ENCODE measurements at places on chromosomes 6 and 20. TPM values are rescaled to one million over a fixed set of nuclear protein-coding genes. Genes with fewer than 3 reads are reported as not detected.
A peak's percentile ranks its signal among the peaks of the same experiment; 100 is the strongest.

The PPIL6 gene
- not detected for total RNA-seq

The MBOAT1 gene
- total RNA-seq: 12.8 TPM

The CDH4 gene
- not detected for total RNA-seq

The GCLC gene
- 25.0 TPM for total RNA-seq

The GHRH gene
- not detected for total RNA-seq

- peak; percentile 62 for DNase-seq
- H3K36me3 ChIP-seq: no peaks in the 10 kb centered on the region
Measured at GRCh38 chr6:47308552-47309290, 984 bp downstream of the TNFRSF21 start.

DNA sequence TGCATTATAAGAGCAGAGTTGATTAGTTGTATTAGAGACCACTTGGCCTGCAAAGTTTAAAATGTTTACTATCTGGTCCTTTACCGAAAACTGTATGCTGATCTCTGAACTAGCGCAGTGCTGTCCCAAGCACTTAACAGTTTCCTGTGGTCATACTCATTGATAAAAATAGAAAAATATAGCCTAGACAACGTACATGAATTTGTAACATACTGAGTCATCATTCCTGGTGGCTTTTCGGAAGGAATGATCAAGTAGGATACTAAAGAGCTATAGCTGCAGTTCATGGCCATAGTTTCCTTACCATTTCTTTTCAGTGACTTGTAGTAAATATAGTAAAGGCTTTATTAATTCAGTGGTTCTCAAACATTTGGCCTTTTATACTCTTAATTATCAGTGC is 18.4 kb downstream of the TTK start:
- no peaks in the 10 kb centered on the region for H3K4me1 ChIP-seq
- no peaks in the 10 kb centered on the region for H3K27me3 ChIP-seq
- DNase-seq: no peak
- H3K27ac ChIP-seq: no peak overlapping the region

- peak; percentile 76 for DNase-seq
- H3K4me1 ChIP-seq: no peaks in the 10 kb centered on the region
- no peak overlapping the region for H3K27ac ChIP-seq
- no peaks in the 10 kb centered on the region for H3K36me3 ChIP-seq
- no peaks in the 10 kb centered on the region for H3K27me3 ChIP-seq
Measured at GRCh38 chr20:6828794-6829423, 61.4 kb downstream of the BMP2 start.

GRCh38 chr6:131390322-131390721 is 182.7 kb upstream of the ARG1 start:
- no peak for DNase-seq
- H3K4me3 ChIP-seq: no peak overlapping the region
- peaks cover 6% of the 10 kb centered on the region for H3K4me1 ChIP-seq
- peaks cover 26% of the 10 kb centered on the region for H3K36me3 ChIP-seq
- H3K27ac ChIP-seq: no peak overlapping the region

DNA sequence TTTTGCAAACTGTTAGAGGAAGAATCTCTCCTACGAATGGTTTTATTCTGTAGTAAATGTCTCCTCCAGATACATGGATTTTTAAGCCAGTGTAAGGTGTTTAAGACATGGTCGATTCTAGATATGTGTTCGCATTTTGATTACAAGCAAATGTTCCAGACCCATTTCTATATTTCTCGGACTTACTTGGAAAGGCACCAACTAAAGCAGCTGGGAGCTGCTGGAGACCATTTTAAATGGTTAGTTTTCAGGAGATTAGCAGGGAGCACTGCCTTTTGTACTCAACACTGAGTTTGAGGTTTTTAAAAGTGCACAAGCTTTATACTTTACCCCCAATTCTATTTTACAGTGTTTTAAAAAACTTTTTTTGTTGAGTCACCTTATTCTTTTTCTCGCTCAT is 857.0 kb downstream of the KIF16B start:
- no peaks in the 10 kb centered on the region for H3K4me1 ChIP-seq
- no peak for DNase-seq
- no peak overlapping the region for H3K4me3 ChIP-seq
- H3K27me3 ChIP-seq: no peaks in the 10 kb centered on the region
- H3K27ac ChIP-seq: no peak overlapping the region

DNA sequence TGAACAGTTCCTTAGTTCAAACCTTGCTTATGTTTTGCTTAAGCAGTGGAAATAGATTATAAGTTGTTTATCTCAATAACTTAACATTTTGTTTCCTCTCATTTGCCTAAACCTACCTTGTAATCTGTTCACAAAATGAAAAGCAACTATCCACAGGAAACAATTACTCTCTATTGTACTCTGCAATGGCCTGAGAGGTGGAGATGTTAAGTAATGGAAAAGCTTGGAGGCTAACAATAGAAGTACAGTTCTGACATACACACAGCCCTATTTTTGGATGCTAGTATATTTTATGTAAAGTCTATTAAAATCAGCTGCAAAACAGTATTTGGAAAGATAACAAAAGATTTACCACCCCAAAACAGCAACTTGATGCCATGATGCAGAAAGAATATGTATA is 82.1 kb downstream of the TINAG start:
- no peaks in the 10 kb centered on the region for H3K27me3 ChIP-seq
- no peaks in the 10 kb centered on the region for H3K36me3 ChIP-seq
- DNase-seq: no peak
- no peak overlapping the region for H3K4me3 ChIP-seq
- no peak overlapping the region for H3K27ac ChIP-seq

DNA sequence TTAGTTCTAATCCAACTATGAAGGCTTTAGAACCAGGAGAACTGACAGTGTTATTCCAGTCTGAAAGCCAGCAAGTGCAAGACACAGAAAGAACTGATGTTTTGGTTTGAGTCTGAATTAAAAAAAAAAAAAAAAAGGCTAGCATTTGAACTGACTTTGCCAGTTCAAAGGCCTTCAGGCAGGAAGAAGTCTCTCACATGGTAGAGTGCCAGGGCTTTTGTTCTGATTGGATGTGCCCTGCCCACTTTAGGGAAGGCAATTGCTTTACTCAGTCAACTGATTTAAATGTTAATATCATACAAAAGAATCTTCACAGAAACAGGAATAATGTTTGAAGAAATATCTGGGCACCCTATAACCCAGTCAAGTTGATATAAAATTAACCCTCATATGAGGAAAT is 212.2 kb downstream of the HIVEP2 start:
- H3K4me3 ChIP-seq: no peak overlapping the region
- H3K36me3 ChIP-seq: no peaks in the 10 kb centered on the region
- H3K27ac ChIP-seq: no peak overlapping the region
- H3K27me3 ChIP-seq: no peaks in the 10 kb centered on the region

DNA sequence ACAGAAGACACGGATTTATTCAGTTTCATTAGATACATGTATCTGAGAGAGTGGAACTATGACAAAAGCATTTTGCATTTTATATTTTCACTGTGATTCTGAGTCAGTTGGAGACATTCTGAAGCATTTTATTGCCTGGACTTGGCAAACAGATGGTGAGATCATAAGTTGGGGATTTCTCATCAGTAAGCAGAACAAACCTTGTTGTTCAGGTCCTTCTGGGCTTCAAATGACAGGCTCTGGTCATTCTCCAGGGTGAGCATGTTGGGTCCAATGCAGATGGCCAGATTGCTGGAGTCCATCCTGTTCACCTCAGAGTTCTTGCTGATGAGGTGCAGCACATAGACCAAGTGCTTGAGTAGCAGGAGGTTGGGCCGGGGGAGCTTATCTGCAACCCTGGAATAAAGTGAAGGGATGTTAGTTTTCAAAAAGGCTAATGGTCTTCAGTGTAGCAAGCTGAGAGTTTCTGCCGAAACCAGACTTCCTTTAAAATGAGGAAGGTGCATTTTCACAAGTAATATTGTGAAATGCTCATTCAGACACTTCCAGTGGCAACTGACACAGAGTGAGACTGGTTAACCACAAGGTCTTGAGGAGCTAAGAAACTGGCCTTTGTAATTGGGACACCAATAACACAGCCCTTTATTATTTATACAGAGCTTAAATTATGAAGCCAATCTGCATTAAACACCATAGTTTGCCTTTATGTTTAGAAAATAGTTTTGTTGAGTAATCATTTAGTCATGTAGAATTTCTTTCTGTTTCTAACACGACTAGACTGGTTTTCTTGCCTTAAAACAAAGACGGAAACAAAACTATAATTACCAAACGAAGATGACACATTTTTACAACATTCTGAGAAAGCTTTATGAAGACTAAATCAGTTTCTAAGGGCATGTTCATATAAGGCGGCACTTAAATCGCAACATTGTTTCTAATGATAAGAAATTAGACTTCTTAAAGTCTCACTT is 5.6 kb downstream of the TAGAP start:
- H3K27ac ChIP-seq: peak overlapping the region; percentile 99
- H3K4me3 ChIP-seq: peak overlapping the region; percentile 94
- peaks cover 58% of the 10 kb centered on the region for H3K4me1 ChIP-seq
- peaks cover 92% of the 10 kb centered on the region for H3K36me3 ChIP-seq
- no peaks in the 10 kb centered on the region for H3K27me3 ChIP-seq

- no peak overlapping the region for H3K27ac ChIP-seq
- no peaks in the 10 kb centered on the region for H3K27me3 ChIP-seq
- H3K36me3 ChIP-seq: no peaks in the 10 kb centered on the region
- peaks cover 11% of the 10 kb centered on the region for H3K4me1 ChIP-seq
Measured at GRCh38 chr6:34701199-34701598, 4.6 kb upstream of the ILRUN start.

GRCh38 chr6:124901084-124901483 is 61.2 kb upstream of the RNF217 start:
- no peak overlapping the region for H3K4me3 ChIP-seq
- H3K27me3 ChIP-seq: no peaks in the 10 kb centered on the region
- no peaks in the 10 kb centered on the region for H3K36me3 ChIP-seq
- no peak for DNase-seq

DNA sequence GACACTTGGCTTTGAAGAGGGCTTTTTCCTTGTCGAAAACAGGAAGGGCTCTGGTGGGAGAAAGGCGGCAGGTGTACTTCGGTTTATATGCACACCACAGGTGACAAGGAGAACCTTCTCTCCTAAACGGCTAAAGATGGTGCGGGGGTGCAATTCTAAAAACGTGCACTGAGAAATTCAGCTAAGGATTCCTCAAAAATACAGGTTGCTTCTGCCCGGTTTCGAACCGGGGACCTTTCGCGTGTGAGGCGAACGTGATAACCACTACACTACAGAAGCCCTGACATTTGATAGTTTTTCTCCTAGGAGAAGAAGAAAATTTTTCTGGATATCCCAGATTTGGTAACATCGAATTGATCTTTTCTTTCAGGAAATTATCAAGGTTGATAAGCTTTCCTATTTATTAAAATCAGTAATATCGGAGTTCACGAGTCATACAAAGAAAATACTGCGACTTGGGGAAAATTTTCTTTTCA is 32.0 kb downstream of the POM121L2 start:
- H3K4me1 ChIP-seq: peaks cover 11% of the 10 kb centered on the region
- peak; percentile 69 for DNase-seq
- H3K27ac ChIP-seq: no peak overlapping the region
- H3K27me3 ChIP-seq: peaks cover 61% of the 10 kb centered on the region
- peak overlapping the region; percentile 57 for H3K4me3 ChIP-seq

DNA sequence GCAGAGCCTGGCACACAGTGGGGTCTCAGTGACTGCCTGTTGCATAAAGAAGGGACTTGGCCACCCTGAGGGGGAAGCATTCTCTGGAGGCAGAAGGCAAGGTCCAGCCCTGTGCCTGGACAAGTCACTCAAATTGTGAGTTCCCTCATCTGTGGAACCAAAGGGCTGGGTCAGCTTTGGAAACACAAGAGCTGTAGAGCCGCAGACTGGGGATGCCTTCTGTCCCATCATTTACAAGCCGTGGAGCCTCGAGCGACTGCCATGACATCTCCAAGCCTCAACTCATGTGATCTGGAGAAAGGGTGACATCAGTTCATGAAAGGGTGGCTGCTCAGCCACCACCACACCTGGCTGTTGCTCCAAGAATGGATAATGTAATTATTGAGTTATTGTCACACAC is 20.4 kb upstream of the SIRPD start:
- peaks cover 13% of the 10 kb centered on the region for H3K4me1 ChIP-seq
- H3K27ac ChIP-seq: no peak overlapping the region
- peaks cover 7% of the 10 kb centered on the region for H3K36me3 ChIP-seq
- H3K4me3 ChIP-seq: no peak overlapping the region

GRCh38 chr20:49631856-49632418 is 64.0 kb upstream of the PTGIS start:
- DNase-seq: no peak
- peak overlapping the region; percentile 48 for H3K27ac ChIP-seq
- H3K36me3 ChIP-seq: peaks cover 36% of the 10 kb centered on the region
- H3K4me3 ChIP-seq: no peak overlapping the region
- peaks cover 15% of the 10 kb centered on the region for H3K4me1 ChIP-seq
- no peaks in the 10 kb centered on the region for H3K27me3 ChIP-seq

GRCh38 chr6:22401206-22401605 is 104.4 kb upstream of the PRL start:
- DNase-seq: no peak
- no peaks in the 10 kb centered on the region for H3K4me1 ChIP-seq
- no peaks in the 10 kb centered on the region for H3K36me3 ChIP-seq
- no peak overlapping the region for H3K4me3 ChIP-seq
- H3K27ac ChIP-seq: no peak overlapping the region

DNA sequence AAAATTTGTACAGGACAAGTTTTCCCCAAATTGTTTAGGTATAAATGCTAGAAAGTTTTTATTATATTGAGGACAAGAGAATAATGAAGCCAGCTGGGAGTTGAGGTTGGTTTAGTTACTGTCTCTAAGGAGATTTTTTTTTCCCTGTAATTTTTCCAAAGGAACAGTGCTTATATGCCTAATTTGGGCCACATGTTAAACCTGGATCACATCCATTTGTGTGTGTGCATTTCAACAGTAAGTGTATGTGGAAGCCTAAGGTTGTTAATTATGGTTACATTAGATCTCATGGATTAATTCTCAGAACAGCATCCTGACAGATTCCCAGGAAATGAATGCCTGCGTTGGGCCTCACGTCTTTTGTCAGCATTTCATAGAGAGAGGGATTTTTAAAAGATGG is 4.5 kb downstream of the IGF2R start:
- no peaks in the 10 kb centered on the region for H3K27me3 ChIP-seq
- H3K4me3 ChIP-seq: peak overlapping the region; percentile 61
- peaks cover 72% of the 10 kb centered on the region for H3K4me1 ChIP-seq

GRCh38 chr6:152100183-152100618 is 292.7 kb downstream of the ESR1 start:
- no peaks in the 10 kb centered on the region for H3K36me3 ChIP-seq
- H3K27me3 ChIP-seq: peaks cover 3% of the 10 kb centered on the region

- no peak overlapping the region for H3K4me3 ChIP-seq
- no peak overlapping the region for H3K27ac ChIP-seq
- H3K36me3 ChIP-seq: no peaks in the 10 kb centered on the region
- H3K27me3 ChIP-seq: peaks cover 25% of the 10 kb centered on the region
Measured at GRCh38 chr6:118277631-118278030, 270.5 kb upstream of the PLN start.

DNA sequence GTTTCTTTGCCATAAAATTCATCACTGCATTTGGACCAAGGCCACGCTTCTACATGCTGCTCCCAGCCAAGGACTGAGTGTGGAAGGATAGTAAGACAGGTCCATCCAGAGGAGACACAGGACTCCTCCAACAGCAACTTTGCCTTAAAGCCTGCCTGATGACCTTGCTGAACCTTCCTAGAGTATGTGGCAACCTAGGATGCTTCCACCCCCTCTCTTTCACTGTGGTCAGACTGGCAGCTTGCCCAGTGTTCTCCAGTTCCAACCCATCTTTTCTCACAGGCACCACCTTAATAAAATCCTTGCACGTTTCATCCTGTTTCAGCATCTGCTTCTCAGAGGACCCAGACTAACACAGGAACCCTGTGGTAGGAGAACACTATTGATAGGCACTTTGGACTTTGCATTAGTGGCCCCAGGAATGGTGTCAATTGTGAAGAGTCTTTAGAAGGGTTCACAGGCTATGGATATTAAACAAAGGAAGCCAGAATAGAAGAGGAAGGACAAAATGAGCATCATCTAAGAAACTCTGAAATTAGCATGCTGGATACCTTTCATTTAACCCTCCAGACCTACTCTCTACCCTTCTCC is 2.4 kb upstream of the PKHD1 start:
- peaks cover 7% of the 10 kb centered on the region for H3K27me3 ChIP-seq
- no peak overlapping the region for H3K27ac ChIP-seq
- no peak for DNase-seq
- H3K4me1 ChIP-seq: no peaks in the 10 kb centered on the region

All from activated CD4-positive, alpha-beta T cell treated with anti-CD3 and anti-CD28 coated beads, Interleukin-2, amount 10 ng/mL, durations not matched to agents 24 days and 14 days (primary cell).